ENCODE measurements at places on chromosomes 16 and 17.

DNA sequence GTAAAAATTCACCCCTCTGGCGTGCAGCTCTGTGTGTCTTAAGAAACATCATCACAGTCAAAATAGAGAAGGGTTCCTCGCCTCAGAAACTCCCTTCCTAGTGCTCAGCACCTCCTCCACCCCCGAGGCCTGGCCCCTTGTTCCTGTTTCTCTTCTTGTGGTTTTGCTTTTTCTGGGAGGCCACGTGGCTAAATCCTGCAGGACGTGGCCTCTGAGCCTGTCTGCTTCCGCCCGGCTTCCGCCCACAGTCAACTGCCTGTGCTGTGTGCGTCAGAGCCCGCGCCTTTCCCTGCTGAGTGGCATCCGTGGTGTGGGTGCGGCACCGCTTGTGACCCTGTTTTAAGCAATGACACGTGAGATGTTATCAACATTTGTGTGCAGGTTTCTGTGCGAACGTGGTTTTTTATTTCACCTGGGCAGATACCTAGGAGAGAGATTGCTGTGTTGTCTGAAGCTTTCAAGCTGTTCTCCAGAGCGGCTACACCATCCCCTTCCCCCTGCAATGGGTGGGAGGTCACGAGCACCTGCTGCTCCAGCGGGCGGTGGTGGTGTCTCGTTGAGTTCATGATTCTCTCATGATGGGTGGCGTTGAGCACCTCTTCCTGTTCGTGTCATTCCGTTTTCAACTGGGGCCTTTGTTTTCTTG lies 21.7 kb downstream of the ACSF3 start:
- peak; percentile 96 for DNase-seq

- no peak for DNase-seq
These were observed 469.1 kb downstream of the KCNJ18 start for GRCh38 chr17:22161376-22161775.

DNA sequence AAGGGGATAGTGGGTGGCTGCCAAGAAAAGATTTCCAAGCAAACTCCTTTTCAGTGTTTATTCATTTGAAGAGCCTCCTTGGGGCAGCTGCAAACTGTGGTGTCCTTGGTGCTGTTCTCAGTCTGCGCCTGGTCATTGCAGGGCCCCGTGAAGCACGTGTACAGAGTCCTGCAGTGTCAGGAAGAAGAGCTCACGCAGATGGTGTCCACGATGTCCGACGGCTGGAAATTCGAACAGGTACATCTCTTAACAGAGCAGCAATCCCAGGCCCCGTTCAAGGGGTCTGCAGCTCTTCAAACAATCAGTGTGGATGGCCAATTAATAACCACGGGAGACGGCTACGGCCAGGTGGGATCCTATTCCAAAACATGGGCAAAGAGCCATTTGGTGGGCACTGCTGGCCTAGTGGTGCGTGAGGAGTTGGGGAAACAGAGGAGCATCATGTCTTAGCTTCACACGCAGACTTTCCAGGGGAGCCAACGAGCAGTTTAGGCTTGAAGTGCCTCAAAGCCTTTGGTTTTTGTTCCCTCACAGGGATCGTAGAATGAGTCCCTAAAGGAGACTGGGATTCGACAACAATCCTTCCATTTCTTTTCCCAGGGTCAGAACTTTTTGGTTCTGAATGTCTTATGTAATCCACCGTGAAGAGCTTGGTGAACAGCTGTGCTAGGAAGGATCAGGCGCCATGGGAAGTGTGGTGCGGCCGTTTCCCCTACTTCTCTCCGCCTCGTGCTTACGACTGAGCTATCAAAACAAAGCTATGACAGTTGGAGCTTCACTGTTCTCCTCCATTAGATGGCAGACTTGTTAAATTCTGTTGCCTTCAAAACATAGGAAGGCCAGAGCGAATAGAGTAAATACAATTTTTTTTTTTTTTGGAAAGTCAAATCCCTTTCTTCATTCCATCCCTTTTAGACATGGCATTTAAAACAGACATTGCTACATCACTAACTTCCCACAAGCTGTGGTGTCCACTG lies 12.6 kb downstream of the KCTD2 start:
- DNase-seq = peak; percentile 26

DNA sequence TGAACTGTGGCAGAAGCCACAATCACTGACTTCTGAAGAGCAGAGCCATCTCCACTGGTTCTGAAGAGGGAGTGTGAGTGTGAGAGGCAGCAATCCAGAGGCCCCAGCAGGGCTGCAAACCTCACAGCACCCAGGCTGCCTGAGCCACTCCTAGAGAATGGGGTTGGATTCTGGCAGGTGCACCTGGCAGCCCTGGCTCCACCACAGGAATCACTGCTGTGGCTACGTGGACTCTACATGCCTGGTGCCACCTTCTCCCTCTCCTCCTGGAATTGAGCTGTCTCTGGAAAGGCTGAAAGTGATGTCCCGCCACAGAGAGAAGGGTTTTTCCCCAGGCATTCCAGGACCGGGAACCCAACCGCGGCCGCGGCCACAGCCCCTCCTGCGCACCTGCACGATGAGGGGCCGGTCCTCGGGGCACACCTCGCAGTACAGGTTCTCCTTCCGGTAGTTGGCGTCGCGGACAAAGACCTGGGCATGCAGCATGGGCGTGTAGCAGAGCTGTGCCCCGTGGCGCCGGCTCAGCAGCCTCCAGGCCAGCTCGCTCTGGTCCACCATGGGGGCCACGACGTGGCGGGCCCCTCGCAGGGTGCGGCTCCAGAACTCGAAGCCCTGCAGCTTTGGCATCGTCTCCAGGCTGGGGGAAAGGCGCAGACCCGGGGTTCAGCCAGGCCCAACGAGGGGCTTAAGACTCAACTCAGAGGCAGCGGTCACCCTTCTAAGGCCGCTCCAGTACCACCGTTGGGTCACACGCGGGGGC lies 991 bp downstream of the DUS1L start:
- DNase-seq = no peak

GRCh38 chr16:75196836-75197235 lies 10.1 kb downstream of the CTRB2 start:
- no peak for DNase-seq

GRCh38 chr17:38508954-38509771 lies 80.9 kb downstream of the ARHGAP23 start:
- DNase-seq = no peak

- DNase-seq = no peak
These were observed 510.6 kb downstream of the CDH13 start for GRCh38 chr16:83137326-83137781.

DNA sequence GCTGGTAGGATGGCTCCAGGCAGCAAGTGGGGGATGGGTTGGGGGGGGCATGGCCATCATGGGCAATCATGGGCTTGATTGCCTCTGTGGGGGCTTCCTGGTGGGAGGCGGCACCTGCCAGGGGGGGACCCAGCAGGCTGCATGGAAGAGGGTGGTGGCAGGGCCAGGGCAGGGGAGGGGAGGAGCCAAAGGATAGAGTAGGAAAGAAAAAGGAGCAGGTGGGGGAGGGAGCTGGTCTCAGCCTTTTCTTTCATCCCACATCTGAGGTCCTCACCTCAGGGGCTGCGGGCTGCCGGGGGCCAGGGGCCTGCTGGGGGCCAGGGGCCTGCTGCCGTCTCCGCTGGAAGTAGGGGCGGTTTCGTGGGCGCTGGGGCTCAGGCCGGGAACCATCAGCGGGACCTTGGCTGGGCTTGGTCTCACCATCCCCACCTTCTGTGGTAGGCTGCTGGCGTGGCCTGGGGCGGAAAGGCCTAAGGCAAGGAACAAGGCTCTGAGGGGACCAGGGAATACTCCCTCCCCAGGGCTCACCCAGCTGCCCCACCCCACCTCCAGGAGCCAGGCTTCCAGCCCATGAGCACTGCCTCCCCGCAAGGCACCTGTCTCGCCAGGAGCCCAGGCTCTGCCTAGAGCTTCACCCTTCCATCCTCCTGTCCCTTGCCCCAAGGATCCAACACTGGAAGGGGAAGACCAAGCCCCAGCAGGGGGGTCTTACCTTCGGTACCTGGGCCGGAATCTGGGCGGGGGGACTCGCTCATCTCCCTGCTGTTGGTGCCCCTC lies 5.0 kb downstream of the YBX2 start:
- no peak for DNase-seq

GRCh38 chr17:70819183-70819582 lies 649.9 kb downstream of the KCNJ2 start:
- DNase-seq = no peak

GRCh38 chr16:87067836-87068761 lies 249.1 kb downstream of the C16orf95 start:
- no peak for DNase-seq

DNA sequence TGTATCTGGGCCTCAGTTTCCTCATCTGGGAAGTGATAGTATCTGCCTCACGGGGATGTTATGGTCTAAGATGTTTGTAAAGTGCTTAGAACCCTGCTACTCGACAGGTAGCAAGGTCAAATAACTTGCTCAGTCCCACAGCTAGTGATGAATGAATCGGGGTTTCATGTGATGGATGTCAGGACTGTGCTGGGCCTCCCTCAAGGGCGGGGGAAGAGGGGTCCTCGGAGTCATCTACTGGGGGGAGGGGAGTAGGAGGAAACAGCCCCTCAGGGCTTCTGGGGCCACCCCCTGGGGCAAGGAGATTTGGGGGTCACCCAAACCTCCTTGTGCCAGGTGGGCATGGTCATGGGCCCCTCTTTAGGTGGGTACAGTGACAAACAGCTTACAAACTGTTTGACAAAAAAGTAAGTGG lies 732 bp downstream of the PNPO start:
- no peak for DNase-seq

DNA sequence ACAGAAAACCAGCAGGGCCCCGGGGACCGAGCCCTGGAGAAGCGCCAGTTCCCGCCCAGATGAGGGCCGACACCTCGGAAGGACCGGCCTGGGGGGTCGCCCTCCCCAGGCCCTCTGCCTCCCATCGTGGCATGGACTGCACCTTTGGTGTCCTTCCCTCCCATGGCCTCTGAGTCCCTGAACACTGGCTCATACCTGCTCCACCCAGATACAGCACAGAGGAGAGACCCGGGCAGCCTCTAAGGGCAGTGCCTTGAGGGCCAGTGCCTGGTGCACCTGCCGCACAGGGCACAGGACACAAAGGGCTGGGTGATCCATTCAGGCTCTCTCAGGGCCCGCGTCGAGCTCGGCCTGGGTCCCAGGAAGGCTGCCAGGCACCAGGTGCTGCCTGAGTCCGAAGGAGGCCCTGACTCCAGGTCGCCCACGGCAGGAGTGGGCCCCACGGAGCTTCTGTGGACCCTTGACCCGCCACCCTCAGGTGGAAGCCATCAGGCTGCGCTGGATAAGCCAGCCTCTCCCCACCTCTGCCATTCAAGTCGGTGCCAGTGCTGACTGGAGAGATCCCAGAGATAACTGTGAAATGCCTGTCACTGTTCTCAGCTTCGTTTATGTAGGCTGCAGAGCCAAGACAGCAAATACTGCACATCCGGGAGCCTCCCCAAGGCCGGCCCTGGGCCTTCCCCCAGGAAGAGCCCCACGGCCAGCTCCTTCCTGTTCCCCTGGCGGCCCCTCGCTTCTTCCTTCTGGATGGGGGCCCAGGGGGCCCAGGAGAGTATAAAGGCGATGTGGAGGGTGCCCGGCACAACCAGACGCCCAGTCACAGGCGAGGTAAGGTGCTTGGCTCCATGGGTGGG lies at the start of gene ZG16B:
Gene ZG16B (plus strand): TSS at position 803 of the 854 bp plus-strand sequence. CDS start 139 bp downstream, outside the sequence.
- no peak for DNase-seq

DNA sequence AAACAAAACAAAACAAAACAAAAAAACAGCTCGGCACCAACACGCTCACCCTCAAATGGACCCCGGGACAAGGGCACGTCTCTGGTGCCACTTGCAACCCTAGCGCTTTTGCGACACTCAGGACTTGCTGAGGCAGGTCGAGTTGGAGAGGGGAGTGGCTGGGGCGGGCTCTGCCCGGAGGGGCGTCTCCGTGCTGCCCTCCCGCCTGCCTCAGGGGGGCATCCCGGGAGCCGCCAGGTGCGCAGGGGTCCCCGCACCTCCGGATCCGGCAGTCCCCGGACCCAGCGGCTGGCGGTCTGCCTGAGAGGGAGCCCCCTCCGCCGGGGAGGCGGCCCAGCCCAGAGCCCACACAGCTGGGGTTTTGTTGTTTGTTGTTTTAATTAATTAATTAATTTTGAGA lies at the start of gene SLC52A1:
Gene SLC52A1 (minus strand): TSS at position 112 of the 400 bp plus-strand sequence. CDS start 820 bp downstream, outside the sequence.
- DNase-seq = no peak

DNA sequence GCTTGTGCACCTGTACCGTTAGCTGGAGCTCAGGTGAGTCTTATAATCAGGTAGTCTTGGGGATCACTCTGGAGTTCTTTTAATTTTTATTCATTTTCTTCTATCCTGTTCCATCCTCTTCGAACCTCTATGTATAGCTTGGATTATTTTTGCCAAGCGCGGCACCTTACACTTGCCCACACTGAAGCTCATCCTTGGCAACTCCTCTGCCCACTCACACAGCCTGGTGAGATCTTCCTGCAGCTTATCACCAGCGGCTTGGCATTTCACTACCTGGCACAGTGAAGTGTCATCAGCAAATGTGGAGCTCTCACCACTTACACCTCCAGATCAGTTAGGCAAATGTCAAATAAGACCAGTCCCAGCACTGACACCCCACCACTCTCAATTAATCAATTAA lies 116.7 kb downstream of the CACNG3 start:
- DNase-seq = no peak

DNA sequence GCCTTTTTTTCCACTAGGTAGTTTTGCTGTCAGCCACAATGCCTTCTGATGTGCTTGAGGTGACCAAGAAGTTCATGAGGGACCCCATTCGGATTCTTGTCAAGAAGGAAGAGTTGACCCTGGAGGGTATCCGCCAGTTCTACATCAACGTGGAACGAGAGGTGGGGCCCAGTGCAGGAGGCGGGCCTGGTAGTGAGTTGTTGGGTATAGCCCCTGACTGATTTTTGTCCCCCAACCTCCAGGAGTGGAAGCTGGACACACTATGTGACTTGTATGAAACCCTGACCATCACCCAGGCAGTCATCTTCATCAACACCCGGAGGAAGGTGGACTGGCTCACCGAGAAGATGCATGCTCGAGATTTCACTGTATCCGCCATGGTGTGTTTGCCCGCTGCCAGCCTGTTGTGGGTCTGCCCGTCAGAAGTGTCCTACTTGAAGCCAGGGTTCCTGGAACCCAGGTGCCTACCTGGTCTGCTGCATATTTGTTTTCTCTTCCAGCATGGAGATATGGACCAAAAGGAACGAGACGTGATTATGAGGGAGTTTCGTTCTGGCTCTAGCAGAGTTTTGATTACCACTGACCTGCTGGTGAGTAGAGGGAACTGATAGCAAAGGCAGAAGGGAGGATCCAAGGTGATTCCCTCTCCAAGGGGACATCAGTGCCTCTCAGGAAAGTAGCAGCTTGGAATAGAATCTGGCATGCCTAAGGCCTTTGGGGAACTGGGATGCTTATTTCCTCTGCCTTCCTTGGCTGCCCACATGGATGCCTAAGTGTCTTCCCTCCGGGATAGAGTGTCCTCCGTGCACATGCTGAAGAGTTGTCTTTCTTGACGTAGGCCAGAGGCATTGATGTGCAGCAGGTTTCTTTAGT lies 1.9 kb upstream of the CD68 start:
- no peak for DNase-seq

DNA sequence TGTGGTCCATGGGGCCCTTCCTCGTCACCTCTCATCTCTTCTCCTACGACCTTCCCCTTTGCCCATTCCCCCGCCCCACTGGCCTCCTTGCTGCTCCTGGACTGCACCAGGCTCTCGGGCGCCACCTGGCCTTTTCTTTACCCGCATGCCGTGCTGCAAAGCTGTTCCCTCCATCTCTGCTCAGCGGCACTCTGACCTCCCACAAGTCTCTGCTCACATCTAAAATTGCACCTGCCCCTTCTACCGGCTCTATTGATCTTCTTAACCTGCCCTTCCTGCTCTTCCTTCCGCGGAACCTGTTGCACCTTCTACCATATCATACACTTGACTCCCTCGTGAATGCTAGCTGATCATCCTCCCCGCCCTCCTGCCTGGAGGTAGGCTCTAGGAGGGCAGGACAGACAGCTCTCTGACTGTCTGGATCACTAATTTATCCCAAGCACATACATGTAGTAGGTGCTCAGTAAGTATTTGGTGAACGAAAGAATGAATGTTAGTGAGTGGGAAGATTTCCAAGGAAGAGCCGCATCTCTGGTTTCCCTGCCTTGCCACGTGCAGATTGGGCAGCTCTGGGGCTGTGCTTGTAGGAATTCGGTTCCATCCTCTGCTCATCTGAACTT lies 17.3 kb downstream of the DNAH17 start:
- DNase-seq = no peak
